IPS DF 19.7 (cell line): ENCODE measurements at places on chromosomes 13 and 19.

GRCh38 chr13:97008643-97009042, 14.4 kb upstream of the OXGR1 start:
- DNase-seq = no peak

- no peak for DNase-seq
These were observed 9.0 kb downstream of the ZNF331 start for GRCh38 chr19:53546758-53547513.

- no peak for DNase-seq
These were observed 25.8 kb upstream of the SLC7A9 start for GRCh38 chr19:32895384-32895783.

DNA sequence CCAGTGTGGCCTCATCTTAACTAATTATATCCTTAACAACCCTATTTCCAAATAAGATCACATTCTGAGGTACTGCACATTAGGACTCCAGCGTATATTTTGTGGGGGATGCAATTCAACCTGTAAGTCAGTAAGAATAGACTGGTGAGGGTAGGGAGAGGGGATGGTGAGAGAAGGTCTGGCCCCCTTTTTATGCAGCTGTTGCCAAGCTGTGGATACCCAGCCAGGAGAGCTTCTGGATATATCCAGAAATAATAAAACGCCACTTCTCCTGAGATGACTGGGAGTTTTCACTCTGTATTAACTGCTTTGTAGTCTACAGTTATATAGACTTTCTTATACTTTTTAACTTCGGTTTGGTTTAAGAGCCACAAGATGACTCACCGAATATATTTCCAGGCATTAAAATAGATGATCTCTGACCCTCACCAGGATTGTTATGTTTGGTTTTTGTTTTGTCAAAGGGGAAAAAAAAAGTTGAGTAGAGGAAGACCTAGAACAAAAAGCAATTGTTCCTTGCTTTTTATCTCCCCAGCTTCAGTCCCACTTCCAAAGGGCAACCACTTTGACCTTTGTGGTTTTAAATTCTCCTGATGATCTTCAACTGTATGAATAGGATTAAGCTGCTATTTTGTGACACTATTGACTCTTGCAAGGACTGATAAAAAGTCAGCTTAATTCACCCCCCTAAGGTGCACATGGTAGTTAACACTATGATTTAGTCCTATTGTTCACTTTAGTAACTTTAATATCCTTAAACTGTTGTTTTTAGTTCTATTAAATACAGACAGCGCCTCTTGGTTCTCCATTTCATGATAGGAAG, 3.1 kb upstream of the NEK3 start:
- DNase-seq = no peak

DNA sequence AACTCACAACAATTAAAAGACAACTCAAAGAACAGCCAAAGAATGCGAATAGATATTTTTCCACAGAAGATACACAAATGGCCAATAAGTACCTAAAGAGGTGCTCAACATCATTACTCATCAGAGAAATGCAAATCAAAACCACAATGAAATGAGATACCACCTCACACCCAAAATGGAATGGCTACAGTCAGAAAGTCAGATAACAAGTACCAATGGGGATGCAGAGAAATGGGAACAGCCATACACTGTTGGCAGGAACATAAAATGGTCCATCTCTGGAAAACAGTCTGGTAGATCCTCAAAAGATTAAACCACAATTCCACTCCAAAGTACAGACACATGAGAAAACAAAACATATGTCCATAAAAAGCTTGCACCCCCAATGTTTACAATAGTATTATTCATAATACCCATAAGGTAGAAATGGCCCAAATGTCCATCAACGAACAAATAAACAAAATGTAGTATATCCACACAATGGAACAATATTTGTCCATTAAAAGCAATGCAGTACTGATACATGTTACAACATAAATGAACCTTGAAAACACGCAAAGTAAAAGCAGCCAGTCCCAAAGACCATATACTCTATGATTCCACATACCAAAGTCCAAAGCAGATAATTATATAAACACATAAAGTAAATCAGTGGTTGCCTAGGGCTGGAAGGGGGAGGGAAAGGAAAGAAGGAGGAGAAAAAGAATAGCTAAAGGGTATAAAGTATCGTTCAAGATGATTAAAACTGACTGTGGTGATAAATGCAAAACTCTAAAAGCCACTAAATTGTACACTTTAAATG, 19.6 kb downstream of the USP12 start:
- no peak for DNase-seq

GRCh38 chr13:110305949-110306339, 1.0 kb downstream of the COL4A1 start:
- DNase-seq = no peak
